Upper lobe of left lung (tissue), 6 donors: ENCODE measurements at places on chromosomes 16 and 17. TPM values are rescaled to one million over a fixed set of nuclear protein-coding genes. Genes with fewer than 3 reads are reported as not detected.

The CD300H gene
- total RNA-seq: not detected

The MEIOB gene
- total RNA-seq: not detected

GRCh38 chr17:10166176-10166935 is 32.0 kb downstream of the GAS7 start:
- no peak overlapping the region for H3K4me3 ChIP-seq
- H3K27me3 ChIP-seq: no peaks in the 10 kb centered on the region
- peaks cover 3% of the 10 kb centered on the region for H3K4me1 ChIP-seq
- no peak for DNase-seq
- H3K36me3 ChIP-seq: no peaks in the 10 kb centered on the region

The SLC38A8 gene
- total RNA-seq: not detected

DNA sequence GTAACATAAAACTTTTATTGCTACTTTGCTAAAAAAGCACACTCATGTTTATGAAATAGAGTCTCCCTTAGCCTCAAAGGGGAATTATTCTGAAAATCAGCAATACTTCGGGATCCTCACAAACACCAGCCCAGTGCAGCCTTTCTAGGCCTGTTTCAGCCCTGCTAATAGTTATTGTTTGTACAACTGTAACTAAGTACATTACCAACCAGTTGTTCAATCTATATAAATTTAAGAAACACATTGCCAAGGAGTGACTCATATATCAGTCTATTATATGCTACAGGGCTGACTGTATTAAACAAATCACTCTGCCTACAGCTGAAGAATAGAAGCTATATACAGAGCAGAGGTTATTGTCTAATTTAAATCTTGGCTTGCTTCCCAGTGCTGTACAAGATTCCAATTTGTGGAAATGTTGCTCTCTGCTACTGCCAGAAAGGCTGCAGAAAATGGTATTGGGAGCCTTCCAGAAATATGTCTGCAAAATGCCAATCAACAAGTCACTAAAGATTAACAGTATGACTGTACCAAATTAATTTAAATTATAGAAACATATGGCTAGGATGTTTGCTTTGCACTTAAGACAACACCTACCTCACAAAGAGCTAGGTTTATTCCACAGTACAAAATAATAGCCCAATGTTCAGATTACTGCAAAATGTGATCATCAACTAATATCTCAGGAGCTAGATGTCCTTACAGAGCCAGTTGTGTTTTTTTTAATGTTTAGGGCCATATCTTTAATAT is 49.7 kb downstream of the TOX3 start:
- no peak overlapping the region for H3K27ac ChIP-seq
- no peaks in the 10 kb centered on the region for H3K4me1 ChIP-seq
- H3K36me3 ChIP-seq: no peaks in the 10 kb centered on the region
- no peak for DNase-seq

DNA sequence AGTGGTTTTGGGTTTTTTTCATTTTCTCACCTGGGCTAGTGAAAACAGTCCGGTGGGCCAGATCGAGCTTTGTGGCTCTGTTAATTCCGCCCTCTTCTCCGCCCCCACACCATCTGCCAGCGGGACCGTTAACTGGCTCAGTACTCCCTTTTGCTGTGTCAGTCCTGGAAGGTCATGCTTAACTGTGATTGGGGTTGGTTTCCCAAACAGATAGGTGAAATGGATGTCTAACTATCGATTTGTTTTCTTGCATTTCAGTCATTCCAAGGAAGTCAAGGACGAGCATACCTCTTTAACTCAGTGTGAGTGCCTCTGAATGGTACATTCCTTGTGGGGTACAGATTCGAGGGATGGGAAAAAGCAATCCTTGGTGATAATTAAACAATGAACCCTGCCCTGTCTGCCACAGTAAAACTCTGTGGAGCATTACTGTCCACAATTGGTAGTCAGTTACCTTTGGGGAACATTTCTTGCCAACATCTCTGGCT is 56.7 kb downstream of the YPEL2 start:
- H3K27ac ChIP-seq: no peak overlapping the region
- no peaks in the 10 kb centered on the region for H3K4me1 ChIP-seq
- no peaks in the 10 kb centered on the region for H3K27me3 ChIP-seq
- no peak for DNase-seq
- H3K4me3 ChIP-seq: no peak overlapping the region

The RND2 gene
- 0.15 TPM for total RNA-seq

DNA sequence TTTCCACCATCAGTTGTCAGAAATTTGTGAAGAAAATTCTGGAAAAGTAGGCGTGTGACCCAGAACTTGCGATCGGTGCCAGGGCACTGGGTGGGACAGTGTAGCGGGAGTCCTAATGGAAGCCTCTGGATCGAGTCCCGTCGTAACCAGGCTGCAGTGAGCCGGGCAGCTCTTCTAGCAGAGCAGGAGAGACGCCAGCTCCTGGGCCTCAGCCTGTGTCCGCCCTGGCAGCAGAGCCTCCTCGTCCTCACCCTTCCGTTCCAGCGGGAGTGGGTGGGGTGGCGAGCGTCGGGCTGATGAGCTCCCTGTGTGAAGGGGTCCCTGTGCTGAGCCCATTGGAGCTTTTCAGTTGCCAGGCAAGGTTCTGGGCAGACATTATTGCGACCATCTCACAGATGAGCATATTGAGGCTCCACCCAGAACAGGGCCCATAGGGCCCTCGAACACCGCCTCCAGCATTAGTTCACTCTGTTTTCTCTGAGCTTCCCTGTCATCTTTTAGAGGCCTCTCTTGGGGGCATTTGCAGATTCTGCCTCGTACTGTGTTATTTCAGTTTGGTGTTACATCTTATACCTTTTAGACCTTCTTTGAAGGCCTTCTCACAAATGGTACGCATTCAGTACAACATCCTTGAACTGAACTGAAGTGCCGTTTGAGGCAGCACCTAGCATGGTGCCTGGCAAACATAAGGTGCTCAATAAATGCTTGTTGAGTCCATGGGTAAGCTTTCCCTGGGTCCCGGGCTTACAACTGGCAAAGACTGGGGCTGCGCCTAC is 207.1 kb upstream of the CIBAR2 start:
- DNase-seq: no peak
- no peaks in the 10 kb centered on the region for H3K36me3 ChIP-seq
- no peak overlapping the region for H3K4me3 ChIP-seq
- H3K4me1 ChIP-seq: peaks cover 16% of the 10 kb centered on the region

DNA sequence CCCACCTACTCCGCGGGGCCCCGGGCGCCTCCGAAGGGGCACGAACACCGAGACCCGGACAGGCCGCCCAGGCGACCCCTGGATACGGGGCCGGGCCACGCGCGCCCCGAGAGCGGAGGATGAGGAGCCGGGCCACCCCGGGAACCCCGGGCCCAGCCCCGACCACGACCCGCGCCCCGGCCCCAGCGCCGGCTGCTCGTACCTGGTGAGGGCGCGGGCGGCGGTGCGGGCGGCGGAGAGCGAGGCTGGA is 192 bp downstream of the FASN start:
- peaks cover 33% of the 10 kb centered on the region for H3K36me3 ChIP-seq
- peak overlapping the region; percentile 82 for H3K4me3 ChIP-seq
- no peaks in the 10 kb centered on the region for H3K27me3 ChIP-seq
- H3K4me1 ChIP-seq: peaks cover 74% of the 10 kb centered on the region
- no peak for DNase-seq

The EPN2 gene
- total RNA-seq: 63.9 TPM

The KRT23 gene
- total RNA-seq: 4.2 TPM

GRCh38 chr17:39527220-39527813 is 66.0 kb downstream of the CDK12 start:
- DNase-seq: no peak
- H3K36me3 ChIP-seq: peaks cover 89% of the 10 kb centered on the region
- no peak overlapping the region for H3K4me3 ChIP-seq
- peaks cover 28% of the 10 kb centered on the region for H3K4me1 ChIP-seq

- H3K4me1 ChIP-seq: no peaks in the 10 kb centered on the region
- no peak overlapping the region for H3K4me3 ChIP-seq
- no peaks in the 10 kb centered on the region for H3K36me3 ChIP-seq
- no peak for DNase-seq
- no peak overlapping the region for H3K27ac ChIP-seq
Measured at GRCh38 chr16:55663765-55664677, 8.2 kb downstream of the SLC6A2 start.

DNA sequence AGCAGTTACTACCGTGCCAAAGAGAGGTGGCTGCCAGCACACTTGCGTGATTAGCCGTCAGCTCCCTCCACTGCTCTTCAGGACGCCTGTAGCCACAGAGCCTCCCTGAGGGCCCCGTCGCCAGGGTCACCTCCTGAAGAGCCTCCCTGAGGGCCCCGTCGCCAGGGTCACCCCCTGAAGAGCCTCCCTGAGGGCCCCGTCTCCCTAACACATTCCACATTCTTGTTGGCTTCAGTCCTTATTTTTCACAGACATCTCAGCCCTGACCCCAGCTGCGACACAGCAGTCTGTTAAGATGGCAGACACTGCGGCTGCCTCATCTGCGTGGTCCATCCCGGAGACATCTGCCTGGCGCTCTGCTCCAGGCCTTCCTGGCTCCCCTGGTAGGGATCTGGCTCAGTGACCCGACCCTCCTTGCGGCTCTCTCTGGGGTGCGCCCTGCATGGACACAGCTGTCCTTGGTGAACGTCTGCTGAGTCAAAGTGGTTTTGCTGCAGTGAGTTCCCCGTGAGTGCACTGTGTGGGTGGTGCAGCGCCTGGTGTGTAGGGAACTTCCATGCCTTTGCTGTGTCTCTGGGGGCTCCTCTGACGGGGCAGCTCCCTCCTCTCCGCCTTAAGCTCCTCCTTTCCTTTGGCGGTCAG is 11.4 kb downstream of the ACSF3 start:
- peaks cover 55% of the 10 kb centered on the region for H3K36me3 ChIP-seq
- H3K27me3 ChIP-seq: no peaks in the 10 kb centered on the region
- H3K4me3 ChIP-seq: no peak overlapping the region
- no peak overlapping the region for H3K27ac ChIP-seq
- peak; percentile 39 for DNase-seq

DNA sequence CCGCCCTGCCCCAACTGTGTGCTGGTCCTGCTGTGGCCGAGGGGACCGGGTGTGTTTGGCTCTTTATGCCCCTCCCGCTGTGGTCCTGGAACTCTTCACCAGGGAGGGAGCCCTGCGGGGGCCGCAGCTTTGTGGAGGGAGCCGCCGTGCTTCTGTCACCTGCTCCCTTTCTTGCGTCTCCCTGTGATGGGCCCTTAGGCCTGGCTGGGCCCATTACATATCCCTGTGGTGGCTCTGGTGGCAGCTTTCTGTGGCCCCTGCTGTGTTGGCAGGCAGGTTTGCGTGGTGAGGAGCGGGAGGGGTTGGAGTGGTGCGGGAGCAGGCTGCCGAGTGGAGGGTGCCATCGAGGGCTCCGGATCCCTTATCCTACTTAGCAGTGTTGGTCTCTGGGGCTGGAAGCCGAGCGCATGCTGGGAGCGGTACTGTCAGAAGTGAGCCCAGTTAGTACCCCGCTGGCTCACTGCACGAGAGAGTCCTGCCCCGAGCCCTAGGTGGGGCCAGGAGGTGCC is 60.4 kb downstream of the PDPK1 start:
- peaks cover 47% of the 10 kb centered on the region for H3K36me3 ChIP-seq
- H3K27me3 ChIP-seq: no peaks in the 10 kb centered on the region
- peaks cover 4% of the 10 kb centered on the region for H3K4me1 ChIP-seq
- DNase-seq: peak; percentile 66
- no peak overlapping the region for H3K4me3 ChIP-seq

The SLC16A13 gene
- total RNA-seq: 12.0 TPM

- no peak overlapping the region for H3K27ac ChIP-seq
- DNase-seq: no peak
- no peak overlapping the region for H3K4me3 ChIP-seq
- no peaks in the 10 kb centered on the region for H3K4me1 ChIP-seq
- H3K36me3 ChIP-seq: no peaks in the 10 kb centered on the region
Measured at GRCh38 chr17:27519550-27519949, 63.3 kb downstream of the KSR1 start.

- no peaks in the 10 kb centered on the region for H3K27me3 ChIP-seq
- no peaks in the 10 kb centered on the region for H3K36me3 ChIP-seq
- DNase-seq: no peak
- H3K4me1 ChIP-seq: no peaks in the 10 kb centered on the region
- no peak overlapping the region for H3K4me3 ChIP-seq
Measured at GRCh38 chr16:80142281-80142680, 398.5 kb upstream of the DYNLRB2 start.

DNA sequence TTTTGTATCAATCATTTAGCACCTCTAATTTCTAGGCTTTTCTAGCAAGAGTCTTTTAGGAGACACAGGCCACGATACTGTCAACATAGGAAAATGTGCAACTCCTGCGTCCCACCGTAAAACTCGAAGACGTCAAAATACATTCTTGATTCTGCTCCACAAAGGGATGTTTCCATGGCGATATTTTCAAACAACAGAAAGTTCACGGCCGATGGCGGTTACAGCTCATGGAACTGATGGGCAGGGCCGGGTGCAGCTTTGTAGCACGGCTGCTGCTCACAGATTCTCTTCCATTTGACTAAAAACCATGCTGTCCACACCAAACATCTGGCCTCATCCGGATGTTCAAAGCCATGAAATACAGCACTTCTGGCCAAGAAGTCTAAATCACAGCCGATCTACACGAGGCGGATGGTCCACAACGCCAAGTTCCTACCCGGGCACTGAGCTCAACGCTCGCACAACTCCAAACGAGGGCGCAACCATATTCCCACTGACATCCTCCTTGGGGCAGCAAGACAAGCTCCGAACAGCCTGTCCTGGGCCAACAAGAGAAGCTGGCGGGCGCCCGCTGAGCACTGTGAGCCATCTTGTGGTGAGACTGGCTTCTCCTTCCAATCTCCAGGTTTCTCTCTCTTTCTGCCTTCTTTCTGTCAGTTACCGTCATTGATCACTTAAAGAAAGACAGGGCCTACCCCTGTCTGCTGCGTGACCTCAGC is 79.8 kb downstream of the ZNF778 start:
- H3K36me3 ChIP-seq: no peaks in the 10 kb centered on the region
- H3K4me1 ChIP-seq: peaks cover 75% of the 10 kb centered on the region
- H3K27ac ChIP-seq: no peak overlapping the region
- no peak overlapping the region for H3K4me3 ChIP-seq
- DNase-seq: no peak

GRCh38 chr16:85650135-85650843 is 37.2 kb downstream of the GSE1 start:
- H3K36me3 ChIP-seq: peaks cover 63% of the 10 kb centered on the region
- DNase-seq: peak; percentile 78
- no peaks in the 10 kb centered on the region for H3K27me3 ChIP-seq
- no peak overlapping the region for H3K27ac ChIP-seq

The TNFRSF17 gene
- total RNA-seq: not detected

The SLC6A2 gene
- total RNA-seq: 0.20 TPM
